HAP-1 (cell line): ENCODE measurements at places on chromosomes 13 and 19.

DNA sequence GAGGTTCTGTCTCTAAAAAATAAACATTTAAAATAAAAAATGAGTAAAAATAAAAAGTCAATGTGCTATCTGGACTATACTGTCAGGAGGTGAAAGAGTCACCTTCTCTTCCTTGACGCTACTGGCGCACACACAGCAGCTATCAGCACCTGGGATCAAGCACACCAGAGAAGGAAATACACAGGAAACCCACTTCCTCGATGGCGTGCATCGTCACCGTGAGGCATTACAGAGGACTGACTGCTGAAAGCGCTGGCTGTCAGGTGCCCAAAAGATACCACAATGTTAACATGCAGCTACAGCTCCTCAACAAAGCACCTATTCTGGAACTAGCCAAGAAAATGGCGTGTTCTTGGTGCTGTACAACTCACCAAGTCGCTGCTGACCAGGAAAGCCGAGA, 6.1 kb downstream of the SLC35E1 start:
- no peak for DNase-seq

- DNase-seq: no peak
Measured at GRCh38 chr19:38977445-38978325, 2.1 kb upstream of the FBXO17 start.

DNA sequence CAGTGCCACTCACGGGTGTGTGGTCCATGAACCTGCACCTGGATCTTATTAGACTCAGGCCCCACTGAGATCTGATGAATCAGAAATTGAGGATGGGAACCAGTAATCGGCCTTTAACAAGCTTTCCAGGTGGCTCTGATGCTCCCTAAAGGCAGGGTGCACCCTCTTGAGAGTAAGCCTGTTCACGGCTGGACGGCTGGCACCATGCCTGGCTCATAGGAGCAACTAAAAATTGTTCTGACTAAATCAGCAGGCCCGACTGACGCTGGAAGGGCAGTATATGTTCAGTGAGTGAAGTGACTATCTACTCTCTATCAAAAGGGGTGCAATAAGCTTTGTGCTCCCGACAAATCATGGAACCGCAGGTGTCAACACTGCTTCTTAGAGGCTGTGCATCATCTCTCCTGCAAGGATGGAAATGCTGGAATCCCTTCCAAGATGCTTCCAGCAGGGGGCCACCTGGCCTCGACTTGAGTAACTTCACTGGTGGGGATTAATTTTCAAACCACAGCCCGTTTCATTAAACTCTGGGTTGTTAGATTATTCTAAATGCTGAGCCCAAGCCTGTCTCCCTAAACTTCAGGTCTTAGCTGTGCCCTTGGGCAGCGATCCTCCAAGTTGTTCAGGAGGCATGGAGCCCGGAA, 28.4 kb downstream of the TMTC4 start:
- DNase-seq: peak; percentile 57

GRCh38 chr13:38743466-38743865, 56.6 kb downstream of the FREM2 start:
- DNase-seq: peak; percentile 70

DNA sequence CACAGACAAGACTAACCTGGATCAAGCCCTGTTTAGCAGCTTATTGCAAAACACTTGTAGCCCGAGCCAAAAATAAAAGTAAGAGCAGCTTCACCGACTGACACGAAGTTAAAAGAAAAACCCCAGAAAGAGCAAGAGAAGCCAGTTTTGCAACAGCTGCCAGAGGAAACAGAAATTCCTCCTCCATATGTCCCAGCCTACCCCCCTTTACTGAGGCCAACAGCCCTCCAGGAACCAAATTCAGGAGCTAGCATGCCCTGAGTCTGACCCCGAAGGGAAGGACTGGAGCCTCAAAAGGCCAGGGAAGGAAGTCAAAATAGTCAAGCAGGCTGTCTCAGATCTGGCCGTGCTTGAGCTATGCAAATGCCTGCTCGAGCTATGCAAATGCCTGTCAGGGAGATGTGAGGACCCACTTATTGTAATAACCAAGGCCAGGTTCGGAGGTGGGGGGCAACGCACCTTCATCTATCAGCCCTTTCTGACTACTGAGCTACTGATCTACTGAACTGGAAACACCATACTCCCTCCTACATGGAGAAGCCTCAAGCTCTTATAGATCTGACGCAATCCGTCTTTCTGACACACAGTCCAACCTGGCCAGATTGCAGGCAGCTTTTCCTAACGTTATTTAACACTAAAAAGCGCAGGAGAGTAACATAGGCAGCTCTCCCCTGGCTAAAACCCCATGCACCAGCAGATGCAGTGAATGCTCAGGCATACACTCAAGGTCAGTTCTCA, 6.7 kb downstream of the SIGLEC11 start:
- DNase-seq: no peak

DNA sequence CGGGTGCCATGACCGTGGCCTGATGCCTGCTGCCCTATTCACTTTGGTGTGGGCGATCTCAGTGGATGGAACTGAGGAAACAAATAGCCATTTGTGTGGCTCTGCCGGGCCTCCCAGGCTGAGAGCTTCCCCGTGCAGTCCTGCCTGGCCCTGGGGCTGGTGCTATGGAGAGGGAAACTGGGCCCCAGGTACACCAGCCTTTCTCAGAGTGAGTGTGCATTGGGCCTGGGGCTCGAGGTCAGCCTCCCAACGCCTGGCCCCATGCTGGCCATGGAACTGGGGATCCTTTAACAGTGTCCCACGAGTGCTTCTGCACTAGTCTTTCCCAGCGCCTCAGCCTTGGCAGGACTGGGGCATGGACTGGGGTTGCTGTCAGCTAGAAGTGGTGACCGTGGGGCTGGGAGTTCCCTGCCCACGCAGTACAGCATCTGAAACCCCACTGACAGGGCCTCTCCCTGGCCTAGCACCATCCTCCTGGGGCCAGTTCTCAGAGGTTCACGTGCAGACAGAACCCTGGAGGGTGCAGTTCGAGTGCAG, 10.5 kb downstream of the PLEKHF1 start:
- DNase-seq: no peak

GRCh38 chr19:45128806-45129205, 32.0 kb downstream of the NKPD1 start:
- DNase-seq: no peak

DNA sequence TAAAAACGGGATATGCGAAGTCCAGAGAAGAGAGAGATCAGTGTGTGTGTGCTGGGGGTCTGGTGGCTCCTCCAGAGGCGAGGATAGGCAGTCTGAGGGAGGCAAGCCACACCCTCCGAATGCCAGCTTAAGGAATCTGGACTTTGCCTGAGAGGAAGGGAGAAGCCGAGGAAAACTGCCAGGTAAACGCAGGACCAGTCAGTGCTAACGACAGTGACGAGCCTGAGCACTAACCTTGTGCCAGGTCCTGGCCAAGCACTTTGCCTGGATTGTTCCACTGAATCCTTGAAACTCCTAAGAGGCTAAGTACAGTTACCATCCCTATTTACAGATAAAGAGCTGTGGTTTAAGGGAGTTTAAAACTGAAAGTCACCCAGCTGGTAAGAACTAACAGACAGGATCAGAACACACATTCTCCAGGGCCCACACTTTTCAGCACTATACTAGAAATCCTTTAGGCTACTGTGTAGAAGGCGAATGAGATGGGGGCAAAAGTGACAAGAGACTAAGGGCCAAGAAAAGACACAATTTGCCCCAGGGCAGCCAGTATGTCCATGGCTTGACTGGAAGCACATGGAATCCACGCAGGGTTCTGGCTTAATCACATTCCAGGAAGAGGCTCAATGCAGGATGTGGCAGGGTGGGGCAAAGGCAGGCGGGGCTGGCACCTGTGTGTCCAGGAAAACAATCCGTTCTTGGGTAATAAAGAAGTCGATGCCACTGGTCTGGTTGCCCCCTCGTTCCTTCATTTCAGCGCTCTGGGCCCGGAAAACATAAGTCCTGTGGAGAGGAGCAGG, 15.1 kb downstream of the SMG9 start:
- no peak for DNase-seq

GRCh38 chr19:46904114-46905060, 43.6 kb downstream of the ARHGAP35 start:
- DNase-seq: no peak

DNA sequence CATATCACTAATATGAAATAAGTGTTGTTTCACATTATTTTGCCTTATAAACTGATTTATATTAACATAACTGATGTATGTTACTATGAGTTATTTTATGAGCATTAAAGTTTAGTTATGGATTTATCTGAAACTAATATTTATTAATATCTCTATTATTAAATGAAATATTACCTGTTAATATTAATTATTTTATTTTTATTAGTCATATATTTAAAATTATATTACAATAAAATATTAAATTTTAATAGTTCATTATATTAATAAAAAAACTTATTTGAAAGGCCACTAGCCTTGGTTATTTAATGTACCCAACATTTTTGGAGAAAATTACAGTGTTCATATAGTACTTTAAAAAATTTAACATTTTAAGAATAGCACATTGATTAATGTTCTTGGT, 1643.4 kb upstream of the MIR17HG start:
- DNase-seq: no peak

- DNase-seq: no peak
Measured at GRCh38 chr19:1855828-1856255, 7.5 kb downstream of the KLF16 start.

DNA sequence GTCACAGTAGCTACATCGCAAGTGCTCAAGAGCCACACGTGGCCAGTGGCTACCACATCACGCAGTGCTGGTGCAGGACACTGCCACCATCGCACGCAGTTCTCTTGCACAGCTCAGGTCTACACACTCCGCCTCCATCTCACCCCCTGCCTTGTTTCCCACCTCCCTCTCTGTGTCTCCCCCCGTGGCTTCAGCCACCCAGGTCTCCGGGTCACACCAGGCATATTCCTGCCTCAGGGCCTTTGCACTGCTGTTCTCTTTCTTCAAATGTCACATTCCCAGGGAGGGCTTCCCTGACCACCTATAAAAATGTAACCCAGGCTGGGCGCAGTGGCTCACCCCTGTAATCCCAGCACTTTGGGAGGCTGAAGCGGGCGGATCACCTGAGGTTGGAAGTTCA, 10.6 kb downstream of the CCDC8 start:
- no peak for DNase-seq

DNA sequence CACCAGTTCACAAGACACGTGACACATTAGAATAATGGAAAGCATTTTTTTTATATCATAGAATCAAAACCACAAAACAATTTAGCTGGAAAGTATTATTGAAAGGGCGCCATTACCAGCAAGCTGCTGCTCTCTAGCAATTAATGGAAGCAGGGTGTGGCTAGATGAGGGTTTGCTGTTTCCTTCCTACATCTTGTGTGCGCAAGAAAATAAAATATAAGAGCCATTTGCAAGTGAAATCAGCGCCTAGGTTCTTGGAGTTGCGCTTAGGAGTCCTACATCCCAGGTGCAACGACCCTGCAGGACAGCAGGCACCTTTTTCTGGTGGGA, 140.9 kb downstream of the ZNF536 start:
- DNase-seq: no peak

DNA sequence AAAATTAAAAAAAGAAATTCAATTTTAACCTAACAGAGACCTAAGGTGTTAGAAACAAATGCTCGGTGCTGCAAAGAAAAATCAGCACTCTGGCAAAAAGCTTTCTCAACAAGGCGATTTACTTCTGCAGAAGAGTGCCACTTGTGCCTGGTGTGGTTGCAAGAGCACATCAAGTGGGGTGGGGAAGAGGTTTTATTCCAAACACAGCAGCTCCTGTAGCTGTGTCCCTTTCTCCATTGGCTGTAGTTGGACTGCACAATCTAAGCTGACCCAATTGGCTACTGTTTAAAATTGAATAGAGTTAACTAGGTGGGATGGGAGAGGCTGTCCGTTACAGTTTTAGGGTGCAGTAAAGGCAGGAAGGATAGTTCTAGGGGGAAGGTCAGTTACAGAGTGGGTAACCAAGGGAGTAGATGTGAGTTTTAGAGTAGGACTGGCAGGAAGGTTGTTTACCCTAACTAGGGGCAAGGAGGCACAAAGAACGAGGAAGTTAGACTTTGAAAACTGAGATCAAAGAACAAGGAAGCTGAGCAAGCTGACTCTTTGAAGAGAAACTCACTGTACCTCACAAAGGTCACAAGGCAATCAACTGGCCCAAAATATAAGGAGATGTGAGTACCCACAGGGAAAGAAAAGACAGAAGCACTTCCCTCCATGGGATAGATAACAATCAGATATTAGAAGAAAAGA, 145.7 kb downstream of the LIG4 start:
- DNase-seq: no peak

- no peak for DNase-seq
Measured at GRCh38 chr13:29845440-29846056, 4.9 kb downstream of the UBL3 start.

DNA sequence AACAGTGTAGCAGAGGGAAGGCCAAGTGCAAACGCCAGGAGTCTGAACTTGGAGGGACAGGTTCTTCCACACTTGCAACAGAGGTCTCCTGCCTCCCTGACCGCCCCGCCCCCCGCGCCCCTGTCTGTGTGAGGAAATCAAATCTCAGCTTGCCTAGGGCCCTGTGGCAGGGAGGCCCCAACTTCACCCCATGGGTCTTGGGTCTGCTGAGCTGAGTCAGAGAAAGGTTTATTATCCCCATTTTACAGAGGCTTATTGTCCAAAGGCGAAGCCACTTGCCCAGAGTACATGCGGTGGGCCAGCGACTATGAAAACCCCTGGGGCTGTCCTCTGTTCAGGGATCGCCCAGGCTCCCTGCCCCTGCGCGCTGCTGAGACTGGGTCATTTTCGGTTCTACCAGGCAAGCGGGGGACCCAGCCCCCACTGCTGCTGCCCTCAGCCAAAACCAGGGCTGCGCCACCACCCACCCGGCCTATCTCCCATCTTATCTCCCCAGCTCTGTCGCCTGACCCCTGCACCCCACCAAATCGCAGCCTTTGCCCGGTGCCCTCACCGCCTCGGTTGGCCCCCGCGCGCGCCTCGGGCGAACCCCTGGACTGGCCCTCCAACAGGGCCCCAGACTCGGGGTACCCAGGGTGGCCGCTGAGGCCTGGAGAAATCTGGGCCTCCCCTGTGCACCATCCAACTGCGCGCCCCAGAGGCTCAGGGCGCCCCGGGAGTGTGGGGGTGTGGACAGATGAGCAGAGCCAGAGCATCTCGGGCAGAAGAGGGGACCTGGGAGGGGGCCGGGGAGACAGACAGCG, 850 bp upstream of the CERS4 start:
- DNase-seq: no peak
